ENCODE measurements at places on chromosomes 3 and 15.

DNA sequence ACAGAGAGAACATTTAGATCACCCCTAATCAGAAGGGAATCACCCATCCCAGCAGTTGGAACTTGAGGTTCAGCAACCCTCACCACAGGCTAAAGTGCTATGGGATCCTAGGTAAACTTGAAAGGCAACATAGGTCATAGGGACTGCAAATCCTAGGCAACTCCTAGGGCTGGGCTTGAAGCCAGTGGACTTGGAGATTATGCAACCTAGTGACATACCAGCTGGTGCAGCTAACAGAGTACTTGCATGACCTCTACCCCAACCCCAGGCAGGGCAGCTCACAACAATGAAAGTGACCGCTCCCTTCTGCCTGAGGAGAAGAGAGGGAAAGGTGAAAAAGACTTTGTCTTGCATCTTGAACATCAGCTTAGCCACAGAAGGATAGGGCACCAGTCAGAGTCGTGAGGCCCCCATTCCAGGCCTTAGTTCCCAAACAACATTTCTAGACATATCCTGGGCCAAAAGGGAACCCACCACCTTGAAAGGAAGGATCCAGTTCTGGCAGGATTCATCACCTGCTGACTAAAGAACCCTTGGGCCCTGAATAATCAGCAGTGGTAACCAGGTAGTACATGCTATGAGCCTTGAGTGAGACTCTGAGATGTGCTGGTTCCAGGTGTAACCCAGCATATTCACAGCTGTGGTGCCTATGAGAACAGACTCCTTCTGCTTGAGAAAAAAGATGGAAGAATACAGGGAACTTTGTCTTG is 37.6 kb upstream of the FBN1 start:
- no peak for DNase-seq

DNA sequence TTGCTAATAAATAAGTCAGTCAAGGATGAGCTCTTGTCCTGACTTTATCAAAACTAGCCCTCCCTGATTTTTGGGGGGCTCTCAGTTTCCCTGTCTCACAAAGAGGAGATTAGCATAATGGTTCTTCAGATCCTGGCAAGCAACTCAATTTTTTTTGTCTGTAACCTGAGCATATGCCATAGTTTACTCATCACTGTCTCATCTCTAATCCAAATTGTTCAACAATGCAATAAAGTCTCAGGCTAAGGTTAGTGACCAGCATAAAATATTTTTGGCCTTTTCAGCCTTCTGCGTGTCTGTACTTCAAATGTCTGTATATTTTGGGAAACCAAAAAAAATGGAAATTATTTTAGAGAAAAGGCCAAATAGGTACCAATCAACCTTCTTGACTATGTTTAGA is 465.6 kb upstream of the TPRG1 start:
- DNase-seq, result no peak

DNA sequence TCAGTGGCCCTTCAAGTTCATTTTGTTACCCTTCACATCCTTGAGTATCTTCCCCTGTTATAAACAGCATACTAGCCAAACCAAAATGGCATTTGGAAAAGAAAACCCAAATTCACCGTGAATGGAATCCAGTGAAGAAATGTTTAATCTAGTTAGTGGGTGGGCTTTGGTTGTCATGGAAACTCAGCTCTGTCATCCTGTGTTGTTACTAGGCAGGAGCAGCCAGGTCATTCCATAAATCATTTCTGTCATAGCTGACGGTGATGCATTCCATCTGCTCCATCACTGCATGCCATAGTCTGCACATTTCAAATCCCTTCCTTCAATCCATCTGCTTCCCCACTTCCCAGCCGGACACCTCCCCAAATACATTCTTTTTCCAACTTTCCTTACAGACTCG is 140.4 kb upstream of the CGNL1 start:
- peak; percentile 70 for DNase-seq

DNA sequence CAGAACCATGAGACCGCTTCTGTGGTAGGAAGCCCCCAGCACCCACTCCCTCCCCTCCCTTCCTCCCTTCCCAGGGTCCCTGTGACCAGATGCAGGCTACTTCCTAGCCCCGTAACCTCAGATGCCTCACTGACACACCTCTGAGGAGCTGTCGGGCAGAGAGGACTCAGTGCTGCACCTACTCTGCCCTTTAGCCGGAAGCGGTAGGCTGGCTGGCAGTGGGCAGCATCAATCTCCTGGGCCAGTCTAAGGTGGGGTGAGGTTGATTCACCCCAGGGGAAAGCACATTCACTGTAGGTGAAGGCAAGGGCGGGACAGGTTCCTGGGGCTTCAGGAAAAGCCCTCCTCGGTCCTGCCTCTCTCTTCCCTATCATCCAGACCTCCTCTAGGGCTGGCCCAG is 19.1 kb downstream of the CSRNP1 start:
- DNase-seq, result no peak

DNA sequence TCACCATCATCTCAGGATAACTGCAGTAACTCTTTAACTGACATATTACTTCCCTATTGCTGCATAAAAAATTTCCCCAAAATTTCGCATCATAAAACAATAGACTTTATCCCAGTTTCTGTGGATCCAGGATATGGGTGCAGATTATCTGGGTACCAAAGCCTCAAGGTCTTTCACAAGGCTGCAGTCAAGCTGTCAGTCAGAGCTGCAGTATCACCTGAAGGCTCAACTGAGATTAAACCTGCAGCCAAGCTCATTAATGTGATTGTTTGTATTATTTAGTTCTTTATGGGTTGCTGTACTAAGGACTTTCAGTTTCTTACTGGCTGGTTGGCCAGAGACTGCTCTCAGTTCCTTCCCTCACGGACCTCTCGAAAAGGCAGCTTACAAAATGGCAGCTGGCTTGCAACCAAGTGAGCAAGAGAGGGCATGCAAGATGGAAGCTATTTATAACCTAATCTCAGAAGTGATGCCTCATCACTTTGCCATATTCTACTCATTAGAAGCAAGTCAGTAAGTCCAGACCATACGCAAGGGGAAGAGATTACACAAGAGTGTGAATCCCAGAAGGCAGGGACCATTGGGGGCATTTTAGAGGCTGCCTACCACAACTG is 54.9 kb downstream of the DCUN1D1 start:
- no peak for DNase-seq
